ENCODE measurements at places on chromosomes 5 and 9.
A peak's percentile ranks its signal among the peaks of the same experiment; 100 is the strongest.

DNA sequence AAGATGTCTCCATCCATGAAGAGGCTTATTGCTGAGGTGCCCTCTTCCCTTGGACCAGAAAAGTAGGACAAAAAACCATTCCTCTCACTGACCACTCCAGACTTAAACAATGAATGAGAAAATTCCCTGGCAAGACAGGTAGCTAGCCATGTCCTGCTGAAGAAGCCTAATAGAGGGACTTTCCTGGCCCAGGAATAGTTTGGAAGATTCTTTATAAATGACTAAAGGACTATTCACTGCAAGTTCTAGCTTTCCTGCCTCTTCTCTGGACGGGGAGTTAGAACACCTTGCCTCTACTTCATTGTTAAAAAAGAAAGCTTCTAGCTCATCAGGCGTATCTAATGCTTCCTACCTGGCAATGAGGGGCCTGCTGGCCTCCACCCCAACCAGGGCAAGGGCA is 153.6 kb downstream of the NR3C1 start:
- no peak for DNase-seq

- DNase-seq = peak; percentile 48
Measured at GRCh38 chr5:54296386-54296785, 14.0 kb downstream of the ARL15 start.

GRCh38 chr5:108753877-108754276 is 6.2 kb downstream of the FER start:
- DNase-seq = no peak

DNA sequence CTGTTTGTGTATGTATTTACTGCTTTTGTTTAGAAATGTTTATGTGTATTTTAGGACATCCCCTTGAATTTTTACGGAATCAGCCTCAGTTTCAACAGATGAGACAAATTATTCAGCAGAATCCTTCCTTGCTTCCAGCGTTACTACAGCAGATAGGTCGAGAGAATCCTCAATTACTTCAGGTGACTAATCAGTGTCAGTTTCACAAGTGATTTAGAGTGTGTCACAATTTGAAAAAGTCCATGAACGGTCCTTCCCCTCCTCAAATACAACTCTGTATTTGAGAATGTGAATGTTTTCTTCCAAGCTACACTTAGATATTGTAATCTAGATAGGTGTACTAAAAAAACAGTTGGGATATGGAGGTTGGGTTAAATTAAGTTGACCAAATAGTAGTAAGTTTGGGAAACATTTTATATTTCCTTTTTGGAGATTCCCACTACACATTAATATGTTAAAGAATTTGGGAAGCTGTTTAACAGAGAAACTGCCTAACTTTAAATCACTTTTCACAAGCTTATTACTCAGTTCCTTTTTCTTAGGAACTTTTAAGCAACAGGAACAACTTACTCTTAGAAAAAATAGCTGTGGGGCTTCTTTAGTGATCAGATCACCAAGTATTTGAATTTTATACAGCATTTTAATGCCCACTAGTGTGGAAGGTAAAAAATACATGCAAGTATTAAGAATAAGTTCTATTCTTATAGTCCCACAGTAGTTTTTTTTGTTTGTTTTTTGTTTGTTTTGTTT is 40.9 kb downstream of the RAD23B start:
- DNase-seq = no peak

DNA sequence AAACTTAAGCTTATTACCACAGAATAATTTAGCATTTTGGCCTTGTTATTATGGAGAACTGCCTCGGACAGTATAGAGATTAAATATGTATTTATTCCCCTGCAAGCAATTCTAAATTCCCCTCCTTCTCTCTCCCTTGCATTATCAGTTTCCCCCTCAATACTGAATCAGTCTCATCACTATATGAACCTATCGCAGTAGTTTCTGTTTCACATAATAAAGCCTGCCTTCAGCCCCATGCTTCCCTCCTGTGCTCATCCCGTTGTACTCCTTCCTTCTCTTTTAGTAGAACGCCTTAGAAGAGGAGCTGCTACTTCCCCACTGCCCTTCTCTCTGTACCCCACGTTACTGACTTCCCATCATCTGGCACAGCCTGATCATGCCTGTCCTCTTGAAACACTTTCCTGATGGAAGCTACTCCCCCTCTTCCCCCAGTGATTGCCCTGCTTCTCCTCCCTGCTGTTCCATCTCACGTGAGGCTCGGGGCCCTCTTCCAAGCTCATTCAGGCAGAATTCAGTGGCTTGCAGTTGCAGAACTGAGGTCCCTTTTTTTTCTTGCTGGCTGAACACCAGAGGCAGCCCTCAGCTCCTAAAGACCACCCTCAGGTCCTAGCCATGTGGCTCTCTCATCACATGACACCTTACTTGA is 93.4 kb downstream of the PPIC start:
- DNase-seq = no peak

DNA sequence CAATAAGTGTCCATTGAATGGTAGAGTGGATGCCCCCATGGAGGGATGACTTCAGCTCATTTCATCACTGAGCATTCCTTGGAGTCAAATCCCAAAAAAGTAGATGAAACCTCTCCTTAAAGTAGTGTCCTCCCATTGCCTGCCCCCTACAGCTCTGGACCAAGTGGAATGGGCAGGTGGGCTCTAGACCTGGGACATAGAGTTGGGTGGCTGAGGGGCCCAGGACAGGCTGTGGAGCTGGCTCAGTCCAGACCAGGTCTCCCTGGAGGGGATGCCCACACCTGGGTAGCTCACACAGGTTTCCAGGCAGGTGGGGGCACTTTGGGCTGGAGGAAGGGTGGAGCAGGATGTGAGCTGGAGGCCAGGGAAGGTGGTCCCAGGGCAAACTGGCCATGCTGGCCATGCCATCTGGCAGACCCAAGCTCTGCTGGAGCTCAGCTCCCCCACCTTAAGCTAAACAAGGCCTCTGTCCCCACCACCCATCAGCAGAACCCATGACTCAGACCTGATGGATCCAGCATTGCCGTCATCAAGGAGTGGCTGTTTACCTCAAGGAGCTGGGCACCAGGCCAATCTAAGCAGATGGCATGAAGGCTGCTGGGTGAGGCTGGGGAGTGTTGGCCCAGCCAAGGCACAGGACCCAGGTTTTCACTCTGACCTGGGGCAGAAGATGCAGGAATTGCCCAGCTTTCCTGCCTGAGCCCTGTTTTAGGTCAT is 6.2 kb upstream of the SPINK4 start:
- no peak for DNase-seq

- no peak for DNase-seq
Measured at GRCh38 chr9:136529516-136530460, 16.1 kb downstream of the NOTCH1 start.

All from NCI-H345 (cell line).